ENCODE measurements at places on chromosomes 6 and 20.

- no peak for DNase-seq
Observed at GRCh38 chr6:170147832-170148708, 142.8 kb downstream of the DLL1 start.

DNA sequence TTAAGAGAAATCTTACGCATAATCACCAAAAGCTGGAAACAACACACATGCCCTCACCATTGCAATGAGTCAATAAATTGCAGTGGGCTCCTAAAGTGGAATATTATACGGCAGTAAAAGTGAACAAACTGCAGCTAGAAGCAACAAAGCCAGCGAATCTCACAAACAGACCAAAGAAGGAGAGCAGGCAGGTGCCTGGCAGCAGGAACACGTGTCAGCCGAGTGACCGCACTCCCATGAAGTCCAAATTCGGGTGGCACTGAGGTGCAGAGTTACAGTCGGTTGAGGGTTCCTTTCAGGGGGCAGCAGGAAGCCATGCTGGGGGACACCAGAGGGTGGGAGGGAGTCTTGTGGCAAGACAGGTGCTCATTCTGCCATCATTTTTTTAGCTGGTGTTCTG, 313.1 kb downstream of the TAF4 start:
- DNase-seq: no peak

- no peak for DNase-seq
Observed at GRCh38 chr6:157928428-157928827, 53.2 kb upstream of the SYNJ2 start.

DNA sequence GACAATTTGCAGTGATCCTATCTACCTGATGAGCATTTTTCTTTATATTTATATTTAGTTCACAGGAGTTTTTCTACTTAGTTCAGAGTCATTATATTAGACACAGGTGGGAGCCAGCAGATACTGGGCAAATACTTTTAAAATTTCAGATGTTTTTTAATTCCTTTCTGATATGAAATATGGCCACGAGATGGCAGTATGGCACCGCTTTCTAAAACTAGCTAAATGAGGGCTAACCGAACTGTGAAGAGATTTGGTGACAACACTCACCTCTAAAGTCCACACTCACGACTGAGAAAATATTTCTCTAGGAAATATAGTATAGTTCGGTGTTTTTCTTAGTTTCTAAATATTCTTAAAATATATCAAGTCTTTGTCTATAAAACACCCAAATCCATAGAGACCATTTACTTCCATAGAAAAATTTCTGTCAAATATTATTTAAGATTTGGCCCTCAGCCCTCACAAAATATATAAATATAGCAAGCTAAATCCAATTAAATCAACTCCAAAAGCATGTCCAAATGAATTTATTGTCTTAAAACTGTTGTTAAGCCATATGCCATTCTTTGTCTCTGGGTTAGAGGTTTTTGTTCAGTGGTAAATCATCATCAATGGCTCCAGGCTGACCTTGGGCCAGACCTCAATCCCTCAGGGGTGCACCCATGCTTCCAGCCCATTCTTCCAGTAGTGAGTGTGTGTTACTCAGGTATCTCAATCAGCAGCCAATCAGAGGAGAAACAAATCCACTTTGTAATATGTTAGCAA, 63.6 kb downstream of the HUS1B start:
- peak; percentile 55 for DNase-seq

DNA sequence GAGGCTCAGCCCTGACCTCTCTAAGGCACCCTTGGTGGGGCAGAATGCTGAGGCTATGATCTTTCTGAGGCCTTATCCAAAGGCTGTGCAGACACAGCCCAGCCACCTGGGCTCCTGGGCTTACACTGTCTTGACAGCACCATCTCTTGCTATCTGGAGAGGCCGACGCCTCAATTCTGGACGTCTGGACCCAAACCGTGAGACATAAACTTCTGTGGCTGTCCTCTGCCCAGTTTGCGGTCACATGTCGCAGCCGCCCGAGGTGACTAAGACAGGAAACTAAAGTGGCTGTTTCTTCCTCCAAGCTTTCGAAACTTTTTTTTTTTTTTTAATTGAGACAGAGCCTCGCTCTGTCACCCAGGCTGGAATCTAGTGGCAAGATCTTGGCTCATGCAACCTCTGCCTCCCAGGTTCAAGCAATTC, 49.3 kb downstream of the PRR18 start:
- no peak for DNase-seq

- no peak for DNase-seq
Observed at GRCh38 chr6:168658059-168658458, 217.1 kb downstream of the SMOC2 start.

DNA sequence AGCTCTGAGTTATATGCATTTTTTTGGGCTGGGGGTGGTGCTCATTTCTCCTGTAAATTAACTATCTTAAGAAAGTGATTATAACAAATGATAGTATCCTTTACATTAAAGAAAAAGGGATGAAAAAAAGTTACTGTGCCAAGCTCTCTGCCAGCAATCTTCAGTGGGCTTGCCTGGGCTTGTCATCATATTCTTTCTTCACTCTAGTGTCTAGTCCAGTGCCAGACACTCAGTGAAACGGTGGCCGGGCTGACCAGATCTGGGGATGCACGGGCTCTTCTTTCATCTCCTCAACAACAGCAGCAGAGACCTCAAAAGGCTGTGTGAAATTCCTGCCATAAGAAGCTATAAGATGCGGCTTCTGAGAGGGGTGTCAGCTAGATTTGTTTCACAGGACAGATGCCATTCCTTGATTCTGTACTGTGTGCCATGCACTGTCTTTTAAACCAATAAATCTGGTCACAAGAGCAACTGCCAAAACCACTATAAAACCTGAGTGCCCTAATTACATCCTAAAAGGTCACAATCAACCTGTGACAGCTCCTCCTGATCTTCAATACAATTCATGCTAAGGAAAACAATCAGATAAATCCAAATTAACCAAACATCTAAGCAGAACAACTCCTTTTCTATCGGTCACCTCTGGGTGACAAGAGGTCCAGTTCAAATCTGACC, 12.1 kb downstream of the EXOC2 start:
- no peak for DNase-seq

GRCh38 chr6:1987640-1988039, 257.8 kb downstream of the GMDS start:
- no peak for DNase-seq

Data from prostate gland (tissue), 2 donors.